ENCODE measurements at places on chromosomes 7 and 10.

DNA sequence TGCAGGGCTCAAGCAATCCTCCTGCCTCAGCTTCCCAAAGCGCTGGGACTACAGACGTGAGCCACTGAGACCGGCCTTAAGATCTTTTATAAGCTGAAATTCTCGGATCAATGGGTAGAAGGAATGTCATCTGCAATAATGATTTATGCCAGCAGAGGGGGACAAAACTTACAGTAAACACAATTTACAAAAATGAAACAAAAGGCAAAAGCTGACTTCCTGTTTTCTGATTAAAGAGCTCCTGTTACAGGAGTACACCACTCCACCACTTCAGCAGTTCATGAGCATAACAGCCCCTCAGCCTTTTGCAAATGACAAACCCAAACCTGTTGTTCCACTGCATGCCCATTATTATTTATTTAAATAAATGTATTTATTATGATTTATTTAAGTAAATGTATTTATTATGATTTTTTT lies 88.5 kb upstream of the ATP6V0A4 start:
- peak; percentile 79 for DNase-seq

GRCh38 chr7:148121401-148121800 lies 469.2 kb upstream of the C7orf33 start:
- DNase-seq, result no peak

DNA sequence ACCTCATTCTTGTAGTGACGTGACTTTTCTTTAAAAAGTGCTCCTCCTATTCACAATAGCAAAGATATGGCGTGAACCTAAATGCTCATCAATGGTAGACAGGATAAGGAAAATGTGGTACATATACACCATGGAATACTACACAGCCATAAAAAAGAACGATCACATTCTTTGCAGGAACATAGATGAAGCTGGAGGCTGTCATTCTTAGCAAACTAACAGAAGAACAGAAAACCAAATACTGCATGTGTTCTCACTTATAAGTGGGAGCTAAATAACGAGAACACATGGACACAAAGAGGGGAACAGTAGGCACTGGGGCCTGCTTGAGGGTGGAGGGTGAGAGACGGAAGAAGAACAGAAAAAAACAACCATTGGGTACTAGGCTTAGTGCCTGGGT lies 59.9 kb upstream of the FGFR2 start:
- no peak for DNase-seq

DNA sequence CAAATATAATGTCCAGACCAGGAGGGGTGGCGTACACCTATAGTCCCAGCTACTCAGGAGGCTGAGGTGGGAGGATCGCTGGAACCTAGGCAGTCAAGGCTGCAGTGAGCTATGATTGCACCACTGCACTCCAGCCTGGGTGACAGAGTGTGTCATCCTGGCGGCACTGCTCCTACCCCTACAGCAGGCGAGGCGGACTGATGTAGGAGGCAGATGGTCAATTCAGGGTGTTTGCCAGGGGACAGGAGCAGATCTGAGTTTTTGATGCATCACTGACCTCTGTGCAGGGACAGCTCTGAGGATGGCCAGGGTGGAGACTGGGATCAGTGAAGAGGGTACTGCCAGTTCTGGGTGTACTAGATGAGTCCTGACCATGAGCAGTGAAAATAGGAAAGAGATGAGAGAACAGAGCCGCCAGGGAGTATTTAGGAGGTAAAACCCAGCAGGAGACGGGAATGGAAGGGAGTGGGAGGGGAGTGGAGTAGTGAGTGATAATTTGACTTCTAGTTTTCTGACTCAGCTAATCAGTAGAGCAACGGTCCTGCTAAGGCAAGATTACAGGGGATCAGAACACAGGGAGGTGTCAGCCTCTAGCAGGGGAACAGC lies 75.3 kb downstream of the HIP1 start:
- DNase-seq, result peak; percentile 66

DNA sequence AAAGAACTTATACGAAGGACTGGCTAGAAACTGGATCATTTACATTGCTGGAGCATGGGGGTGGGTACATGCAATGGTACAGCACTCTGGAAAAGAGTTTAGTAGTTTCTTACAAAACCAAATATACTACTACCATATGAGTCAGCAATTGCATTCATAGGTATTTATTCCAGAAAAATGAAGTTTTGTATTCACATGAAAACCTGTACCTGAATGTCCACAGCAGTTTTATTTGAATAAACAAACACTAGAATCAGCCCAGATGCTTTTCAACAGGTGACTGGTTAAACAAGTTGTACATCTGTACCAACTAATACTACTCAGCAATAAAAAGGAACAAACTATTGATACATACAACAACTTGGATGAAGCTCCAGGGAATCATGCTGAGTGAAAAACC lies 3.4 kb downstream of the SCIN start:
- DNase-seq, result no peak

DNA sequence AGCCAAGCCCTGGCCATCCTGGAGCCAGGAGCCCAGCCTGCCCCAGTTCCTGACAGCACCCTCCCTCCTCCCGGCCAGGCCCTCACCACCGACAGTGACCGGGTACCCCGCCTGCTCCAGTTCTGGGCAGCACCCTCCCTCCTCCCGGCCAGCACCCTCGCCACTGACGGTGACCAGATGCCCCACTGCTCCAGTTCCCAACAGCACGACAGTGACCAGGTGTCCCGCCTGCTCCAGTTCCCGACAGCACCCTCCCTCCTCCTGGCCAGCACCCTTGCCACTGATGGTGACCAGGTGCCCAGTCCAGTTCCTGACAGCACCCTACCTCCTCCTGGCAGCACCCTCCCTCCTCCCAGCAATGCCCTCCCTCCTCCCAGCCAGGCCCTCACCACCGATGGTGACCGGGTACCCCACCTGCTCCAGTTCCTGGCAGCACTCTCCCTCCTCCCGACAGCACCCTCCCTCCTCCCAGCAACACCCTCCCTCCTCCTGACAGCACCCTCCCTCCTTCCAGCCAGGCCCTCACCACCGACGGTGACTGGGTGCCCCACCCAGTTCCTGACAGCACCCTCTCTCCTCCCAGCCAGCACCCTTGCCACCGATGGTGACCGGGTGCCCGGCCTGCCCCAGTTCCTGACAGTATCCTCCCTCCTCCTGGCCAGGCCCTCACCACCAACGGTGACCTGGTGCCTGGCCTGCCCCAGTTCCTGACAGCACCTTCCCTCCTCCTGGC lies 40.3 kb downstream of the VIPR2 start:
- DNase-seq, result no peak

DNA sequence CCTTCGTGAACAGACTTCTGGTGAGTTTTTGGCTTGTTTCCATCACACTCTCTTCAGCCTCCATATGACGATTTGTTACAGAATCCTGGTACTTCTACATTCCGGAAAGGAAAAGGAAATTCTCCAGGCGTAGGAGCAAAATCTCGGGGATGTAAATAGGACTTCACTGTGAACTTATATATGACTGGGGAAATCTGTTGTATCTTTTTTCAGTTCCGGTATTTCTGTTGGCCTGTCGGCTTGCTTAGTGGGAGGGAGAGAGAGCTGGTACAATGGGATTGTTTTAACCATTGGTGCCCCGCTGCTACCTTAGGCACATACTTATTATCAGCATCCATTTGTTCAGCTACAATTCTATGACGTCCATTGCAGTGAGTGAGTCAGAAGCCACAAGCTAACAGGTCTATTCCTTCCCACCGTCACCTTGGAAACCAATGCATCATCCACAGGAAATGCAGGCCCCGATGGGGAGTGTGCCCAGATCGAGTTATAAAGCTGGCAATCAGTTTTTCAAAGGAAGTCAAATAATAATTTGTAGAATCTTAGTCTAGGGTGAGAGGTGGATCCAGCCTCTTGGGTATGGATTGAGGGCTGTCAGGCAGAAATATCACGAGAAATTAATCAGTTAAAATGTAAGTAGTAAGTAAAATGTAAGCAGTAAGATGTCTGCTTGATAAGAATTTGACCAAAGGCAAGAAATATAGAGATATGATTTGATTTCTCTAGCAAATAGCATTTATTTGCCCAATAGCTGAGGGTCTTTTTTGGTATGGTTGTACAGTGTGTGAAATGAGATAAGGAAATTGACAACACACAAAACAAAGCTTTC lies 92.0 kb upstream of the MKLN1 start:
- DNase-seq, result no peak

DNA sequence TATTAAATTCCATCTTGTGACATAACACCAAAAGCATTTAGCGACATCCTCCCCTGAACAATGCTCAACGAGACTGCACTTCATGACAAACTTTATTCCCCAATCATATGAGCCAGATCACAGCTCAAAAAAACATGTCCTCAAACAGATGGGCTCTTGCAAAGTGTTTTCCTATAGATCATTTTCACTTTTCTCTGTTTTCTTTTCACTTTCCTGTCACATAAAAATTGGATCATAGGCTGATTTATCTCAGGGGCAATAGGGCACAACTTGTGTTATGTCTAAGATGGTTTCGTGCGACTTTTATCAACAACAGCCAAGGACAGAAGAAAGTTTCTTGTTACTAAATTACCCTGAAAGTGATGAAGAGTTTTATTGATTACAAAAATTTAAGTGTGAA lies 206.1 kb downstream of the WDR11 start:
- no peak for DNase-seq

DNA sequence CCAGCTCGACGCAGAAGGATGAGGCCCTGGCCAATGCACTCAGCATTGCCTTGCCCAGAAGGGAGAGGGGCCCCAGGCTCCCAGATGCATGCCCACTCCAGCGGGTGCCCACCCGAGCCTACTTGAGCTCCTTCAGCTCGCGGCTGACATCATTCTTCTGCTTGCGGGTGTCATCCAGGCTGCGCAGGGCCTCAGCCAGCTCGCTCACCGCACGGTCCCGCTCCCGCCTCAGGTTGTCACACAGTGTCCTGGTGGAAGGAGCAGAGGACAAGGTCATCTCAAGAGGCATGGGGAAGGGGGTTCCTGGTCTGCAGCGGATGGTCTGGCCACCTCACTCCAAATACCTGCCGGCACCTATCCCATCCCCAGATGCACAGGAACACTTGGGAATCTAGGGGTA lies 92.8 kb downstream of the DLG5 start:
- DNase-seq, result no peak

DNA sequence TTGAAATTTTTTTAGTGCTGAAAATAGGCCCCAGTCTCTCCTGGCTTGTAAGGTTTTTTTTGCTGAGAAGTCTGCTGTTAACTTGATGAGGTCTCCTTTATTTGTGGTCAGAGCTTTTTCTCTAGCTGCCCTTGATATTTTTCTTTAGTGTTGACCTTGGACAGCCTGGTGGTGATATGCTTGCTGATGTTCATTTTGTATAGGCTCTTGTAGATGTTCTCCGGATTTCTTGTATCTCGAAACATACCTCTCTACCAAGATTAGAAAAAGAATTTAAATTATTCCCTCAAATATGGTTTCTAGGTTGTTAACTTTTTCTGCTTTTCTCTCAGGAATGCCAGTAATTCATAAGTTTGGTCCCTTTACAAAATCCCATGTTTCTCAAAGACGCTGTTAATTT lies 102.3 kb downstream of the TWIST1 start:
- DNase-seq, result no peak

- DNase-seq, result no peak
Measured at GRCh38 chr7:141128931-141129330, 55.1 kb downstream of the TMEM178B start.

DNA sequence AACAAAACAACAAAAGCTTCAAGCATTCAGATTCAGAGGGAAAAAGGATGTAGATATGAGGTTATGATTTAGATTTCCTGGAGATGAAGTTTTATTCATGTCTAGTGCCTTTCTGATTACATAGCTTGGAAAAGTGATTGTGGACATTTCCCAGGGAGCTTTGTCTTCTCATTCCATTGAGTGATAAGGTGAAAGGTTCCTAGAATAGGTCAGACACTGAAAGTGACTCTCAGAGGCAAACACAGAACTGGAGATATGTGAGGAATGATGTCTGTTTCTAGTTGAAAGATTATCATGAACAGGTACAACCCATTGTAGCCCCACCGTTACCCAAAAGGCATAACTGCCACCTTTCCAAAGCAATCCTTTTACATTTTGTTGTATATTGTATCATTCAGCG lies 179.5 kb downstream of the CDCA7L start:
- DNase-seq, result no peak

Measured in erythroblast (primary cell).